HepG2 (cell line): ENCODE measurements at places on chromosomes 5 and 9.
A peak's percentile ranks its signal among the peaks of the same experiment; 100 is the strongest.

DNA sequence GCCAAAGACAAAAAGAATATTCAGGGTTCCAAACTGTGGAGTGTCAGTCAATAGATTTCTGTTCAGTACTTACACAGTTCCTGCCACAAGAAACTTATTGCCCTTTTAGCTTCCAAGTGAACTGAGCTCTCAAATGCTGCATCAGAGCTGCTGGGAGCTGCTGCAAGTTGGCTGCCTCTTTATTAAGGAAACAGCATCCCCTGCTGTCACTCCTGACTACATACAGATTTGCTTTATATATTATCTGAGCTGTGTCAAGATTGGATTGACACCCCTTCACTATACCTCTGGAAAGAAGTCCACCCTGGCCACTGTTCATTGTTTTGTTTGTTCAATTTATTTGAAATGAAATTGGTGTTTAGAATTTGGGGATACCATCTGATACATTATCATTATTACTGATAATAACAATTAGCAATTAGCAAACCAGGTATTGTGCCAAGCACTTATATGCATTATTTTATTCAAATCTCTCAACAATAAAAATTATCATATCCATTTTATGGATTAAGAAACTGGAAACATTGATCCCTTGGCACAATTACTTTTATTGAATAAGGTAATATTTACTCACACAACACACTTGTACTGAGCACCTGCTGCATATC, 16.4 kb upstream of the C5orf58 start:
- no peak overlapping the region for H3K27ac ChIP-seq
- DNase-seq, result peak; percentile 29
- H3K4me3 ChIP-seq, result no peak overlapping the region
- no peaks in the 10 kb centered on the region for H3K36me3 ChIP-seq
- H3K27me3 ChIP-seq, result no peaks in the 10 kb centered on the region

DNA sequence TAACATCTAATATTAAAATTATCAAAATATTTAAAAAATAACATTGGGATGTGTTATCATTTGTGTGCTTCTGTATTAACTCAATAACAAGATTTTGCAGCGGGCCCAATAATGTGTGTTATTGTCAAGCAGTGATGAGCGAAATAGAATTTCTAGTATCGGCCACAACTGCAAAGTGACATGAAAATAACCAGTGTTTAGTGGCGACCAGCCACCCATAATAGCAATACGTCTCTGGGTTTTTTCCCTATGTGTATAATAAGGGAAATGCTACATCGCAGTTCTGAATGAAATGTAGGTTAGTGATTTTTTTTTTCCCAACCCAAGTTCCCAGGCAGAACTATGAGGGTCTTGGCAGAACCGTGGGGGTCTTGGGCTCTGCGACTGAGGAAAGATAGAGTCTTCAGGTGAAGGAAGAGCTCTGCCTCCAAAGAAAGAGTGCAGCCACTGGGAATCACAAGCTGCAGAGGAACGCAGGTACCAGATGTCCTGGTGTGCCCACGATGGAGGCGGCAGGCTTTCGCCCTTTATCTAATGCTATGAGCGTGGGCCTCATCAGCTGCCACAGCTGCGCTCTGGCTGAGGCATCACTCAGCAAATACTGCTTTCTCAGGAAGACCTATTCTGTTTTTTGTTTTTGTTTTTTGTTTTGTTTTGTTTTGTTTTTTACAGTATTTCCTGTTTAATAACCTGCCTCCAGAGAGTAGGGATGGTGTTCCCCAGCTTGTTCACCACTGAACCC, 235.0 kb downstream of the ROR2 start:
- no peak overlapping the region for H3K27ac ChIP-seq
- DNase-seq, result no peak
- no peak overlapping the region for H3K4me3 ChIP-seq

- H3K4me3 ChIP-seq, result no peak overlapping the region
- no peaks in the 10 kb centered on the region for H3K27me3 ChIP-seq
- H3K27ac ChIP-seq, result no peak overlapping the region
Observed at GRCh38 chr5:5231576-5231975, 91.4 kb downstream of the ADAMTS16 start.

- H3K4me1 ChIP-seq, result peaks cover 16% of the 10 kb centered on the region
- DNase-seq, result peak; percentile 21
- no peaks in the 10 kb centered on the region for H3K27me3 ChIP-seq
- H3K27ac ChIP-seq, result peak overlapping the region; percentile 21
Observed at GRCh38 chr9:128333451-128333869, 6.9 kb upstream of the SLC27A4 start.

- no peaks in the 10 kb centered on the region for H3K4me1 ChIP-seq
- H3K27me3 ChIP-seq, result no peaks in the 10 kb centered on the region
- DNase-seq, result no peak
- H3K4me3 ChIP-seq, result no peak overlapping the region
- H3K27ac ChIP-seq, result no peak overlapping the region
Observed at GRCh38 chr9:33320568-33321261, 30.4 kb downstream of the NFX1 start.

DNA sequence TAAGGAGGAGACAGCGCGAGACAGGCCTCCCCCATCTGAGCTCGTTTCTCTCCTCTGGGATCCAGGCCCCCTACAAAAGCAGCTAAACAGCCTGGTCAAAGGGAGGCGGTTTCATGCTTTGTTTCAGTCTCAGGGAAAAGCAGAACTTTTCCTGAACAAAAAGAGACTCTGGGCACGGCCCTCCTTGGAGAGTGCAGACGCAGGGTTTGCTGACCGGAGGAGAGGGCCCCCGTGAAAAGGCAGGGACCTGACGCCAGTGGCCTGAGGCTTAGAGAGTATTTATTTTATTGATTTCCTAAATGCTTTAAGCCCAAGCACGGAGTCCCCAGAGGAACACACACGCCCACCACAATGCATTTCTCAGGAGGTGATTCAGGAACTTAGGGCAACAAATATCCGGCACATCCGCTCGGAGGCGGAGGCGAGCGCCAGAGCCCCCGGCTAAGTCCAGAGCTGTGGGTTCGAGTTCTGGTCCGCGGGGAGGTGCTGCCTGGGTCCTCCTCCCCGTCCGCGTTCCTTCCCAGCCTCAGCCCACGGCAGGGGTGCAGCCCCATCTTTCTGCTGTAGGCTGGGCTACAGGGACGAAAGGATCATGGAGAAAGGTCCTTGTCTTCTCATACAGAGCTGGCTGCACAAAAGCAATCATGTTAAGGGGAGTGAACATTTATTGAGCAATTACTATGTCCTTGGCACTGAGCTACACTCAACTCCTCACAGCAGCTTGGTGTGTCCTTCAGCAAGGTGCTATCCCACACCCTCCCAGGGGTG, 40.0 kb downstream of the PTGES start:
- H3K27me3 ChIP-seq, result peaks cover 50% of the 10 kb centered on the region; the same call in 2 of the 3 replicates
- H3K36me3 ChIP-seq, result no peaks in the 10 kb centered on the region
- no peak for DNase-seq

DNA sequence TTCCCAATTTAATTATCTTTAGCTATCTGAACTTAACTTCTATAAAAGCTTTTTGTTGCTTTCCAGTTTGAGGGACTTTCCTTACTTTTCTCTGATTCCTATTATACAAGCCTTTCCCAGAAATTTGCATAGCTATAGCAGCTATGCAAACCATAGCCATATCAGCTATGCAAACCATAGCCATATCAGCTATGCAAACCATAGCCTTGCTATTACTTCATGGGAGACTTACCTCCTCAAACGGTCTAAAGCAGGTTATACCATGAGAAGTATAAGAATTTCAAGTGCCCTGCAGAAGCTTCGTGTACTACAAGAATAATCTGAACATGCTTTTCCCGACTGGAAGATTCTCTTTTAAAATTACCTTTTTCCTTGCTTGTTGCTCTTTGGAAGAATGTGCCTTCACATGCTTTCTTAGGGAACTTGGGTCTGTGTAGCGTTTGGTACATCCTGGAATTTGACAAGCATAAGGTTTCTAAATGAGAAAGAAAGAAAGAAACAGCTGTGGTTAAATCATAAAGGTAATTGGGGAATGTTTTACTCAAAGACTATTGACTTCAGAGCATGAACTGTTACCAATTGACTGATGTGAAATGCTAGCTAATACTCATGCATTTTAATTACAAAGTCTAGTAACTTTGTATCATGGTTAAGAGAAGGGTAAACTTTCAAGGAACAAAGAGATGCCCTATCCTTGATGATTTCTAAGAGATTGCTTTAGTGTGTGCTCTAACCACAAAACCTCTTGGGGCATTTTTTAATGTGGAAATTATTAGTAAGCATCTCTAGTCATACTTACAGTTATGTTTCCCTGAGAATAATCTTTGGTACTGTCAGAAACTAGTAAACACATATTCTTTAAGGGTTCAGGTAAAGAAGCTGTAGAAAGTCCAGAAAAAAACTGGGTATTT, 367.6 kb downstream of the GLIS3 start:
- no peaks in the 10 kb centered on the region for H3K36me3 ChIP-seq
- H3K27me3 ChIP-seq, result no peaks in the 10 kb centered on the region
- H3K4me3 ChIP-seq, result no peak overlapping the region
- DNase-seq, result no peak

GRCh38 chr9:30349526-30350513, 2034.6 kb upstream of the ACO1 start:
- no peak for DNase-seq
- no peaks in the 10 kb centered on the region for H3K4me1 ChIP-seq
- no peak overlapping the region for H3K4me3 ChIP-seq

DNA sequence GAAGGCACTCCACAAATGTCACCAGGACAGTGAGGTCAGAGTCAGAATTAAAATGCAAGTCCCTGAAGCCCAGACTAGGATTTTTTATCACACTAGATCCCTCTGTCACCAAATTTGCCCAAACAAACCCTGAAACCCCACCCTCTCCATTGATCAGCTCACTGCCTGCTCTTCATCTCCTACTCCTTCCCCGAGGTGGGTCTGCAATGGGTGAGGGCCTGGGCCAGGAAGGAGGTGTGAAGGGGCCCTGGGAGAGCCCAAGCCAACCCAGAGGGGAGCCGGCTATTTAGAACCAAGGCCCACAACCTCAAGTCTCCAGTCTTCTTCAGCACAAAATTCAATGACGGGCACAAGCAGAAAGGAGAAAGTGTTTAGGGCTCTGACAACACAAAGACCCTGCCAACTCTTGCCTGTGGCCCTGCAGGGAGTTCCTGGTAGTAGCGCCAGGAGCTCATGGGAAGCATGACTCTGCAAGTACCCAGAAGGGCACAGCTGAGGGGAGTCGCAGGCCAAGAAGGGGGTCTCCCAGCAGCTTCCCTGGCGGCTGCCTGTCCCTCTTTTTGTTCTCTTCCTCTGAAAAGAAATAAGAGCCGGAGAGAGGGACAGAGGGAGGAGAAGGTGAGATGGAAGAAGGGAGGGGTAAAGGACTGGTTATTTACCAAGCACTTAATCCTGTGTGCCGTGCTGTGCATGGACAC, 5.5 kb downstream of the FOXI1 start:
- no peak overlapping the region for H3K27ac ChIP-seq
- peaks cover 6% of the 10 kb centered on the region; the same call in 1 of the 3 replicates for H3K27me3 ChIP-seq
- H3K36me3 ChIP-seq, result no peaks in the 10 kb centered on the region
- DNase-seq, result no peak
- no peaks in the 10 kb centered on the region for H3K4me1 ChIP-seq

GRCh38 chr5:2715856-2716255, 35.6 kb downstream of the IRX2 start:
- no peak overlapping the region for H3K27ac ChIP-seq
- H3K4me3 ChIP-seq, result no peak overlapping the region
- H3K4me1 ChIP-seq, result no peaks in the 10 kb centered on the region
- H3K36me3 ChIP-seq, result no peaks in the 10 kb centered on the region
- H3K27me3 ChIP-seq, result peaks cover 27% of the 10 kb centered on the region; the same call in 2 of the 3 replicates

DNA sequence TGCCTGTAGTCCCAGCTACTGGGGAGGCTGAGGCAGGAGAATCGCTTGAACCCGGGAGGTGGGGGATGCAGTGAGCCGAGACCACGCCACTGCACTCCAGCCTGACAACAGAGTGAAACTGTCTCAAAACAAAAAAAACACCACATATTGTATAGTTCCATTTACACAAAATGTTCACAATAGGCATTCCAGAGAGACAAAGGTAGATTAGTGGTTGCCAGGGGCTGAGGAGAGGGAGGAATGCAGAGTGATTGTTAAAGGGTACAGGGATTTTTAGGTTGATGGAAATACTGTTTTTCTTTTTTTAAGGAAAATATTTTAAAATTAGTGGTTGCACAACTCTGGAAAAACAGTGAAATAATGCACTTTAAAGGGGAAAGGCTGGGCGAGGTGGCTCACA, 19.6 kb downstream of the ETF1 start:
- H3K27ac ChIP-seq, result no peak overlapping the region
- peaks cover 38% of the 10 kb centered on the region; the same call in 2 of the 3 replicates for H3K36me3 ChIP-seq
- no peaks in the 10 kb centered on the region for H3K27me3 ChIP-seq
- H3K4me1 ChIP-seq, result peaks cover 53% of the 10 kb centered on the region

- H3K4me3 ChIP-seq, result no peak overlapping the region
Observed at GRCh38 chr5:9468060-9468388, 77.9 kb downstream of the SEMA5A start.

- H3K4me3 ChIP-seq, result no peak overlapping the region
- H3K36me3 ChIP-seq, result peaks cover 3% of the 10 kb centered on the region; the same call in 1 of the 2 replicates
- peaks cover 67% of the 10 kb centered on the region for H3K4me1 ChIP-seq
- DNase-seq, result no peak
- H3K27ac ChIP-seq, result no peak overlapping the region
Observed at GRCh38 chr5:150492621-150493020, 15.3 kb upstream of the NDST1 start.

DNA sequence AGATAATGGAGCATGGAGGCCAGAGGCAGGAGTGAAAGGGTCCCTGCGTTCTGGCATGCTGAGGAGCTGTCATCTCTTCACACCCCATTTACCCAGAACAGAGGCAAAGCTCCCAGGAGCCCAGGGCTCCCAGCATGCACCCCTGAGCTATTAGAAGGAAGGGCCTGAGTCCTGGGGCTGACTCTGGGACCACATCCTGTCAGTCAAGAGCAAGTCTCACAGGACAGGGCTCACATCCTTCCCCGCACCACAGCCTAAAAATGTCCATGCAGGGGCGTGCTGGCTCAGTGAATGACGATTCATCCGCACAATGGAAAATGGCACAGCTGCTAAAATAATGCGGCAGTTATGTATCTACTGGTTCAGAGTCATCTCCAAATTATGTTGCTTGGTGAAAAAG, 31.4 kb downstream of the CAMK2A start:
- H3K36me3 ChIP-seq, result no peaks in the 10 kb centered on the region
- H3K27ac ChIP-seq, result no peak overlapping the region
- H3K4me1 ChIP-seq, result peaks cover 58% of the 10 kb centered on the region
- H3K4me3 ChIP-seq, result no peak overlapping the region

DNA sequence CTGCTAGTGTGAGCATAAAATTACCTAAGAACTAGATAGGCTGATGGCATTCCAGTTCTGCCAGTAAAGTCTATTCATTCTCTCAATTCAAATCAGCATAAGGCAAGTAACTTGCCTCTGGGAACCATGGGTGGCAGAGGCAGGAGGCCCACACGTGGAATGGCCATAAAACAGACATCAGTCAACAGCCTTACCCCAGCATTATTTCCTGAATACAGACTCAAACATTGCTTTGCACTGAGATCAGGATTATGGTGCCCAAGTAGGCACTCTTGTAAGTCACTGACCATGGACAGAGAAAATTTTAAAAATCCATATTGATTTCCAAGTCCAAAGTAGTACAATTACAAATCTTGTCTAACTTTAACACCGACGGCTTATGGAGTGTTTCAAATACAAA, 157.7 kb downstream of the NR2F1-AS1 start:
- no peak for DNase-seq
- H3K4me3 ChIP-seq, result no peak overlapping the region
- H3K36me3 ChIP-seq, result no peaks in the 10 kb centered on the region
- H3K27ac ChIP-seq, result no peak overlapping the region
